ENCODE measurements at places on chromosomes 2 and 18.

DNA sequence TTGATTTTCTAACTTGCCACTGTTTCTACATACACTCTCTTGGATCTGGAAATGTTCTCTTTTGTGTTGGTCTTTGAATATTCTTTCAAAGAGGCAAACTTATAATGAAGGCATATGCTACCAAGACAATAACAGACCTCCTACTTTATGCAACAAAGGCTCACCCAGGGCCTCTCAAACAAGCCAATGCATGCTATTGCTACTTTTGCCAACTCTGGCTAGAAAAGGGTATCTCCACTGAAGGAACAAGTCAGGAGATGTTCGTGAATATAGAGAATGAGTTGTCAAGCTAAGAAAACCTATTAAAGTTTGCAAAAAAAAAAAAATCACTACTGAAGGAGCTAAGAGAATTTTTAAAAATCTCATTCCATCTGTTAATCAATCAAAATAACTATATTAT is 15.9 kb upstream of the DSG2 start:
- DNase-seq: no peak

- no peak for DNase-seq
Measured at GRCh38 chr18:73365018-73365417, 497.2 kb upstream of the NETO1 start.

GRCh38 chr18:2217356-2217755 is 353.9 kb downstream of the METTL4 start:
- DNase-seq: no peak

GRCh38 chr2:96923810-96924774 is 54.2 kb upstream of the SEMA4C start:
- no peak for DNase-seq

DNA sequence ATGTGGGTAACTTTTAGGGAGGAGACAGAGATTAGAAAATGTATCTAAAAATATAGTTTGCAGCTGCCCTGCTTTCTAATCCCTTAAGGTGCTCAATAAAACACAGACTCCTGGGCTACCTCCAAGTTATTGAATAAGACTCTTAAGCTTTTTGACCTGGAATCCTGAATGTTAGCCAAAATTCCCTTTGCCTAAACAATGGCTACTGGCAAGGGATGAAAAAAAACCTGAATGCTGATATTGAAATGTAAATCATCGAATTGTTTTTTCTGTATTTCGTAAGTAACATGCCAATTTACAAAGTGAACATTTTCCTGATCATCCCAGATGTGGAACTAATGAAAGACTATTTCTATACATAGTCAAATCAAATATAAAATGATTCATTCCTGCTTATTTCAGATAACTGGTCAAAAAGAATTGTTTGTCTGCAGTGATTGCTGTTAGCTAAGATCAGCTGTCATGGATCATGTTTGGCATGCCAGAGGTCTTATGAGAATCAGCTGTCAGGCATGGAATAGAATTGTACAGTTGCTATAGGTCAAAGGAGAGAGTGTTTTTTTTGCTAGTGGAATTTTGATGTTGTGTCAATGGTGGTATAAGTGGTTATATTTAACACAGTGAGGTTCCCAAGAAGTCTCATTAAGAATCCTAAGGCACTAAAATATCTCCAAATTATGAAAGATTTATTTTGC is 363.6 kb upstream of the CWC22 start:
- no peak for DNase-seq

GRCh38 chr18:37554399-37554787 is 11.2 kb downstream of the CELF4 start:
- DNase-seq: no peak

- DNase-seq: no peak
Measured at GRCh38 chr2:18630941-18631340, 41.6 kb upstream of the NT5C1B start.

GRCh38 chr2:38586931-38587330 is 15.8 kb downstream of the HNRNPLL start:
- DNase-seq: no peak

DNA sequence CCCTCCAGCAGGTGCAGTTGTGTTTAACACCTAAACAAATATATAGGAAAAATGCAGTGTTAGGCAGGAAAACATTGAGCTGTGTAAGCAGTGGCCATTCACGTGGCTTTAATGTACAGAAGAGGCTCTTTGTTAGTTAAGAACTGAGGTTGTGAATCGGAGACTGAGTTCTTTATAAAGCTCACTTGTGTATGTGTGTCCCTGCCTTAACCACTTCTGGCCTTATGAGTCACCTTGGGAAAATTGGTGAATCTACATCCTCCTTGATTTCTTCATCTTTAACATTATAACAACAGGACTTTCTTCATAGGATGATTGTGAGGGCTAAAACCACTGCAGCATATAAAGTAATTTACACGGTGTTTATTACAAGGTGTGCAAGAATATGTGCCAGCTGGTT is 188.4 kb upstream of the TPO start:
- DNase-seq: no peak

- no peak for DNase-seq
Measured at GRCh38 chr18:8858888-8859511, 153.6 kb downstream of the MTCL1 start.

DNA sequence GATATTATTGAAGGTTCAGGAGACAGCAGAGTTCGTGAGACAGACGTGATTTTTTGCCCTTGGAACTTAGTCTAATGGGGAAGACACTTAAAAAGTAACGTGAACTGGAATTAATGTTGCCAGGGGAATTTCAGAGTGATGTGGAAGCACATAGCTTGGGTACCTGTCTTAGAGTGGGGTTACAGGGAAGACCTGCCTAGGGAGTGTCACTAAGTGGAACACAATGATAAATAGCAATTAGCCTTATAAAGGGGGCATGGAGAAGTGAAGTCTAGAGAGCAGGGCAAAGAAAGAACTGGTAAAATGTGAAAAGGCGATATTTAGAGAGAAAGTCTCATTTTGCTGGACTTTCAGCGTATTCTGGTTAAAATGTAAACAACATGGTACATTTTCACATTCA is 306.0 kb upstream of the TCF4 start:
- no peak for DNase-seq

DNA sequence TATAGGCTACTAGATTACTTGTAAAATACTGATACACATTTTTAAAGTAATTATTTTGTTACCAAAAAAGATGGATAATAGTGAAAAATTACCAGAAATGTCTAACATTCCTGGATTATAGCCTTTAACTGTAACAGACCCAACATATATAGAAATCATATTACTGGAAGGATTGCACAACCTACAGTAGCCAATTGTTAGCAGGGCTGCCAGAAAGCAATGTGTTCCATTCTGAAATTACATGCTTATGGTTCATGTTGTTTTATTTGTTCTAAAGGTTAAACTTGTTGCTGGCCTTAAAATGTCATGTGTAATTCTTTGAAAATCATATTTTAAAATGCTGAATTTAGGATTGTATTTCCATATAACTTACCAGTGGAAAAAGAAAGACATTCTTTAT is 793.6 kb upstream of the ACVR2A start:
- no peak for DNase-seq

GRCh38 chr2:145748927-145749326 is 1229.0 kb upstream of the ZEB2 start:
- DNase-seq: no peak

DNA sequence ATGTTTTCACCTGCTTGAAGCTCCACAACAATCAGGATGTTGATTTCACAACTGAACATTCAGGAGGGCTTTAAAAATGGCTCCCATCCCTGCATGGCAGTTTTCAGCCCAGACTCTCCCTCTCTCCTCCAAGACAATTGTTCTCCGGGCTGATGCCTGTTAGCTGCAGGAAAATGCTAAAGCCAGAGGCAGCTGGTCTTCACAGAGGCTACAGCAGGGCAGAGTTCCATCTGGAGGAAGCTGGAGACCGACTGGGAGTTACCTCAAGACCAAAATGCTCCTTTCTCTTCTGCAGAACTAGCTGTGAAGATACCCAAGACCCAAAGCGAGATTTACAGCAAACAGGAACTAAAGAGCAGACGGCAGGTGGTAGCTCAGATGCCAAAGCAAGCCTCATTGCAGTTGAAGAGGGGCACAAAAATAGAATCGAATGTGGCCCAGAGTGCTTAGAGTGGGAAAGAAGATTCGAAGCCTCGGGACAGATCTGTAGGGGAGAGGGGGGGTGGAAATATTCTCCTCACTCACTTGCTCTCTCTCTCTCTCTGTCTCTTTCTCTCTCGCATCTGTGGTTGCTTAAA is 423.6 kb downstream of the ZNF521 start:
- no peak for DNase-seq

DNA sequence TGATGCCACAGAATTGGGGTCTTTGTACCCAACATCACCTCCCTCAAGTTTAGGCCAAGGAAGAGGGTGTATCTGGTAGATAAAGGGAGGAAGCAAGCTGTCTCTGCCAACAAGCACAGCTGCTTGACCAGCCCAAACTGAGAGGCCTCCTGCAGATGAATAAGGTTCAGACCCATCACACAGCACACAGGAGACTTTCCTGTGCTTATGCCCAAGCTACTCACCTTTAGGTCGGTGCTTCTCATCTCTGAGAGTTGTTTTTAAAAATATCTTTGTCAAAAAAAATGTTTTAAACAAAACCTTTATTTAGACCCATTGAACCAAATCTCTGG is 24.7 kb upstream of the SP3 start:
- DNase-seq: no peak

GRCh38 chr18:7482342-7482741 is 84.8 kb upstream of the PTPRM start:
- DNase-seq: no peak

- DNase-seq: no peak
Measured at GRCh38 chr2:239802185-239802649, 222.9 kb downstream of the NDUFA10 start.

GRCh38 chr2:100068395-100068794 is 74.0 kb downstream of the AFF3 start:
- DNase-seq: no peak

DNA sequence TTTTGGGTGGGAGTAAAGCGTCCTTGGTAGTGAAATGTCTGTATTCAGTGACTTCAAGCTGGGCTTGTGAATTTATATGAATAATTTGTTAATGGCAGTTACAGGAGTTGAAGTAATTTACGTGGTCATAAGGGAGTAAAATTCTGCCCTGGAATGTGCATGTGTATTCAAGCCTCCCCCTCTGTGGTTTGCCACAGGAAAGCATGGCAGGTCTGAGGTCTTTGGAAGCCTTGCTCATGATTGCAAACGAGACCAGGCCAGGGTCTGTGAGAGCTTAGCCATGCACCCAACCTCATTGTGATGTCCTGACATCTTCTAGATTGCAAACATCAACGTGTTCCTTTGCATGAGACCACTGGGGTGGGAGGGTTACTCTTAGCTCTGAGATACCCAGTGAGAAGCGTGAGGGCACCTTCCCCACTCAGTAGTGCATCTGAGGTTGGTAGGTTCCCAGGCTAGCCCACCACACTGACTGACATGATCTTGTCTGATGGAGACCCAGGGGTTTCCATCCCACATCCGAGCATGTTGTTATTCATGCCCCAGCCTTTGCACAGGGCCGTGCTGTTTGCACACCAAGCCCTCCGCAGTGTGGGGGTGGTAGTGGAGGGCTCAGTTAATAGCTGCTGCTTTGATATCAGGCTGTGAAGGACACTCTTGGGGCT is 216.5 kb downstream of the KLHL29 start:
- no peak for DNase-seq

- DNase-seq: no peak
Measured at GRCh38 chr2:235925250-235925919, 242.8 kb downstream of the GBX2 start.

GRCh38 chr18:63562284-63562683 is 20.1 kb downstream of the SERPINB12 start:
- DNase-seq: no peak

- DNase-seq: no peak
Measured at GRCh38 chr2:46286715-46287114, 10.5 kb upstream of the EPAS1 start.

- no peak for DNase-seq
Measured at GRCh38 chr2:7436096-7436906, 519.1 kb downstream of the RNF144A start.

DNA sequence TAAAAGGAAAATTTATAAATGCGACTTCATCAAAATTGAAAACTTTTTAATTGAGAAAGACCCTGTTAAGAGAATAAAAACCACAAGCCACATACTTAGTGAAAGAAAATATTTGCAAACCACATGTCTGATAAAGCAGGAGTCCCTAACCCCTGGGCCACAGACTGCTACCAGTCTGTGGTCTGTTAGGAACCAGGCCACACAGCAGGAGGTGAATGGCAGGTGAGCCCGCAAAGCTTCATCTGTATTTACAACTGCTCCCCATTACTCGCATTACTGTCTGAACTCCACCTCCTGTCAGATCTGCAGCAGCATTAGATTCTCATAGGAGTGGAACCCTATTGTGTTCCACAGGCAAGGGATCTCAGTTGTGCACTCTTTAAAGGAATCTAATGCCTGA is 95.5 kb upstream of the CRACDL start:
- no peak for DNase-seq

- DNase-seq: no peak
Measured at GRCh38 chr2:5722236-5722635, 30.1 kb downstream of the SOX11 start.
